ENCODE measurements at places on chromosomes 12 and 14.

DNA sequence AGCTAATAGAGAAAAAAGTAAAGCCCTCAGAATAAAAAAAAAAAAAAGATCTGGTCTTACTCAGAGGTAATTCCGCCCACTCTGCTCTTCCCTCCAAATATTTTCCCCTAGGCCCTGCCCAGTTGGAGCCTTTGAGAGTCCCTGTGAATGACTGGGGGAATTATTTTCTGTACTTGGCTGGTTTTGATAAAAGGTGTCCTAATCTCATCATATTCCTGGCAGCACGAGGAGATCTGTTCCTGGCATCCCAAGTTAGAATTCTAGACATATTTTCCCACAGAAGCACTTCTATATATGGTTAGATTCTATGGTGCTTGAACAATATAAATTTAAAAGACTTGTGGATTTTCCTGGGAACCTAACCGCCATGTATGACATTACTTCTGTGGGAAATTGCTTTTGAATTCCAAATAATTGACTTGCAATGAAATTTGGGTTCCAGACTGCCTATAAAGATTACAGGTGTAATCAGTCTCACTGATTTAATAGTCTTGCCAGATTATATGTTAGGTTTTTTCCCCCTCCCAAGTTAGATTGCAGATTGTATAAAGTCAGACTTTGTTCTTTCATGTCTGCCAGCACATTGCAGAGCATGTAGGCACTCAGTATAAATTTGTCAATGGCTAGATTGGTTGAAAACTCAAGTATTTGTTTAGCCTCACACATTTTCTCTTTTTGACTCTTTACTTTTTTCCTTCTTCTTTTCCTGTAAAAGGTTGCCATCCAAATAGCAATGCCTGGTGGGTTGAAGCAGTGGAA lies 12.3 kb downstream of the GPX2 start:
- DNase-seq, result no peak

- no peak for DNase-seq
These were observed 24.7 kb upstream of the MYBPC1 start for GRCh38 chr12:101570047-101570446.

DNA sequence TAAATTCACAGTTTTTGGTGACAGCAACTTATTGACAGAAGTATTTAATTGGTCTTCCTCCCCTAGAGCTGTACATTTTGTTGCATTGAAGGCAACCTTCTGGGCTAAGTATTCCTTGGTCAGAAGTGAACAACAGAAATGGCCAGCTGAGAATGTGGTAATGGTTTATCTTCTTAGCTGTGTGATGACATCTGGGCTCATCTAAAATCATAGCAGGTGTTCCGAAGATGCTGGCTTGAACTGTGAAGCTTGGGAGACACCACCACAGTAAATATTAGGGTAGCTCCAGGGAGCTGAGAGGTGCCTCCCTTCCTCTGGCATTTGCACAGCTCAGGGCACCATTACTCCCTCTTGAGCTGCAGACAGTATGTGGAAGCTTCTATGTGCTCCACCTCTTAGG lies 3.7 kb upstream of the PTPRB start:
- no peak for DNase-seq

- no peak for DNase-seq
These were observed 54.9 kb upstream of the USP15 start for GRCh38 chr12:62205346-62205745.

DNA sequence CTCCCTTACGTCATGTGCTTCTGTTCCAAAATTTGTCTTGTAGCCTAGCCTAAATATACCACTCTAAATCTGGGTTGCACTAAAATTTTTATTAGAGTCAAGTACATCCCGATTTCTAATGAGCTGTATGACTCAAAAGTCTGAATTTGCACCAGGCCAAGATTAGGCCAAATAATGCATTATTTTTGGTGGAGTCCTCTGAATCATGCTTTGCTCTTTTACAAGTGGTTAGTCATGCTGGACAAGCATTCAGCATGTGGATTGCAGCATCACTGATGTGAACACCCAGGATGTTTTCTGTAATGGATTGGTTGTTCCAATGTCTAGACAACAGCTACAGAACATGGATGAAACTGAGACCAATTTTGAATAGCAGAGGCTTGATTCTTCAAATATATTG lies 23.7 kb downstream of the HEBP1 start:
- no peak for DNase-seq

GRCh38 chr12:5102806-5103205 lies 59.1 kb downstream of the KCNA5 start:
- DNase-seq, result no peak

- no peak for DNase-seq
These were observed 7.0 kb upstream of the BDKRB1 start for GRCh38 chr14:96249029-96249428.

DNA sequence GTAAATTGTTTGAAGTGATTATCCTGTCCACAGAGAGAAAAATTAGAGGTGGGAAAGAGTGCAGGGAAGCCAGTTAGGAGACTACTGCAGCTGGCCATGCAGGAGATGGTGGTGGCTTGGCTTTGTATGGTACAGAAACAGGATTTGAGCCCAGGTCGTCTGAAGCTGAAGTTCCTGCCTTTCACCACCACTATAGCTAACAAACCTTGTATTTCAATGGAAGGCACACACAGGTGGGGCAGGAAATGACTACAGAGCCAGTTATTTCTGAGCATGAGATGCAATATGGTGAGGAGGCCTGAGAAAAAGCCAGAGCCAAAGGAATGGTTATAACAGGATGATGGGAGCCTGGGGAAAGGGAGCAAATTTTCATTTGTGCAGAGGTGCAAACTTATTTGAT lies 103.9 kb downstream of the BTG1 start:
- no peak for DNase-seq

GRCh38 chr12:64082116-64082515 lies 140.0 kb downstream of the KICS2 start:
- DNase-seq, result no peak

GRCh38 chr12:57280211-57281062 lies 29.4 kb upstream of the STAC3 start:
- DNase-seq, result no peak

GRCh38 chr14:86013641-86014040 lies 483.7 kb downstream of the FLRT2 start:
- DNase-seq, result no peak

DNA sequence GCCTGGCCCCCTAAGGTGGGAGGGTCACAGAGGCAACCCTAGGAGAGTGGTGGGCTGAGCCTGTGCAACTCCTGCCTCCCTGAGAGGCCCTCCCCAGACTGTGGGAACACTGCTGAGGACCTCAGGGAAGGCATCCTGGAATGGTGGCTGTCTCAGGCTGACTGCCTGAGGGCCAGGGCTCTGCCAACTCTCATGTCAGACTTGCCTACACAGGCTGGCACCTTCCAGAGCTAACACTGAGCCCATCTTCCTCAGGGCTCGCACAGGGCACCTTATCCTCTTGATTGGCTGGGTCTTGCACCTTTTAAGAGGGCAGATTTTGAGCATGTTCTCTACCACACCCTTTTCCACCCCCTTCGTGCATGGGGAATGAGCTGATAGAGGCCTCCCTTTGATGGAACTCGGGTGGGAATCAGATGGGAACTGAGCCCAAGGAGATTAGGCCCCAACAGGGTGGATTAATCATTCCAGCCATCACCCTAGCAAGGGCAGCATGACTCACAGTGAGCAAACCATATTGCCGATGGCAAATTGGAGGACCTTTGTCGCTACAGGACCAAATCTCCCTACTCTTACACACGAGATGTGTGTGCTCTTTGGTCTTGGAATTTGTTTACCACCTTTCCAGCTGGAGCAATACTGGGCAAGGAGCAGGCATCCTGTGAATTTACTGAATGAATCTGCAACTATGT lies 702.8 kb downstream of the VRK1 start:
- no peak for DNase-seq

GRCh38 chr14:82341261-82341810 lies 807.7 kb upstream of the SEL1L start:
- no peak for DNase-seq

DNA sequence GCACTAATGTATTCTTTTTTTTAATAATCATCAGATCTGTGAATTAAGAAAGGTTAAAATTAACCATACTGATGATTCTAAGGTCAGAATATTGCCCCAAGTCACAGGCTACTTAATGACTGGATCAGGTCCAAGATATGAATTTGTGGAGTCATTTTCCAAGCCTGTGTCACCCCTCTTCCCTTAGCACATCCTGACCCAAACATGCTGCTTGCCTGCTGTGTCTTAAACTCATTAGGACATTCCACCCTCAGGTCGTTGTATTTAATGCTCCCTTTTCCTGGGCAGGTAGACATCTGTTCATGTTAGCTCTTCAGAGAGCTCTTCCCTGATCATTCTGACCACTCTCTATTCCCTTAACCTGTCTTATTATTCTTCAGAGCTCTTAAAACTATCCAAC lies 463.5 kb upstream of the PDE3A start:
- no peak for DNase-seq

DNA sequence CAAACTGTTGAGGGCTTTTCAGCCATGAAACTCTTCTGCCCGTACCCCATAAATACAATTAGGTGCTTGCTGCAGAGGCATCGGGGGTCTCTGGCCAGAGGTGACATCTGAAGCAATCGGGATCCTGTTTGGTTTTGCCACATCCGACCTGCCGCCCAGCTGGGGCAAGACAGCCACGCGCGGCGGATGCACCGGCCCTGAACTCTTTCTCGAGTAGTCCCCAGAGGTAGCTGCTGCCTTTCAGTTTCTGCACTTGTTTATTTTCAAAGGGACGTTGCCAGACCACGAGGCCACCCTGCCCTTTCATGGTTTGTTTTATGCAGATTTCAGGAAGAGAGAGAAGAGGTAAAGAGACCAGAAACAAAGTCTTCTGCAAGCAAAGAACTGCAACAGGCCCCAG lies 10.6 kb upstream of the MLXIP start:
- no peak for DNase-seq

DNA sequence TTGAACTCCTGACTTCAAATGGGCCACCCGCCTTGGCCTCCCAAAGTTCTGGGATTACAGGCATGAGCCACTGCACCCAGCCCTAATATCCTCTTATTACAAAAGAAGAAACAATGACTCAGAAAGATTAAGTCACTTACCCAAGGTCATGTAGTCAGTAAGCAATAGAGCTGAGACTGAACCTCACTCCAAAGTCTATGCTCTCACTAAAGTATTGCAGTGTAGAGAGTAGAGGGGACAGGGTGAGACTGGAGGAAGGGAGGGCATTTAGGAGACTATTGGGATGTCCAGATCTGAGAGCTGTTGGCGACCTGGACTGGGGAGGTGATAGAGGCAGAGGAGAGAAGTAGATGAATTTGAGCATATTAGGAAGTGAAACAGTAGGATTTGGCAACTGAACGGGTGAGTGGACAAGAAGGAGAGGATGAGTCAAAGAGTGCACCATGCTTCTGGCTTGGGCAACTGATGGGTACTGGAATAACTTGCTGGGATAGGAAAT lies 11.8 kb downstream of the P2RX7 start:
- no peak for DNase-seq

DNA sequence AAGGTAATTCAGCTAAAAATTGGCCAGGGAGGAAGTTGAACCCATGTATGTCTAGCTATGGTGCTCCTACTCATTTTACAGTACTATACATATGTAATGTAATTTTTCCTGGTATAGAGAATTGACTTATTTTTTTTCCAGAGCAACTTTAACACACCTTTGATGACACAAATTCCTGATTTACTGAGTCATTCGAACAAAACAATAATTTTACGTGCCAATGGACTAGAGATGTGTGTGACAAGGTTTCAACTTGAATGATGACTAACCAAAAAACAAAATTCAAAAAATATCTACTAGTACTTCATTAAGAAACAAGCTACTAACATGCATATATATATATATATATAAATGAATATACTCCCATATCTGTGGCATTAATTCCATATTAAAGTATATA lies 180.5 kb downstream of the KITLG start:
- no peak for DNase-seq

GRCh38 chr14:67738740-67739504 lies 37.2 kb downstream of the RDH12 start:
- DNase-seq, result no peak

DNA sequence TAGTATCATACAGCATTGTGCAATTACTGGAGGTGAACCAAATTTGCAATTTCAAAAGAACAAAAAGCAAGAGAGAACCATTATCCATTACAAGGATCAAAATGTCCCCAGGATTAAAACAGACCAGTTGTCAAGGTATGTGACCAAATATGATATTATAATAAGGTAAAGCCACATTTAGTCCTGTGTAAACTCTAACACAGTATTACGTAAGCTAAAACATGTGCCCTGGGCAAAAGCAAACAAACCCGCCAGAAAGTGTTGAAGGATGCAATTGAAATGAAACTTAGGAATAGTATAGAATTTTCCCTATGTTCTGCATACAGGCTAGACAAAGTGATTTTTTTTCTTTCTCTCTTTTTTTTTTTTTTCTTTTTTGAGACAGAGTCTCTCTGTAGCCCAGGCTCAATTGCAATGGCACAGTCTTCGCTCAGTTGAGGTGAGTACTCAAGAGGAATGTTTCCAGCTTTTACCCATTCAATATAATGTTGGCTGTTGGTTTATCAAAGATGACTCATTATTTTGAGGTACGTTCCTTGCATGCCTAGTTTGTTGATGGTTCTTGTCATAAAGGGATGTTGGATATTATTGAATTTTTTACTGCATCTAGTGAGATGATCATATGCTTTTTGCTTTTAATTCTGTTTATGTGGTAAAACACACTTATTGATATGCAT lies 137.1 kb upstream of the FOXG1 start:
- DNase-seq, result no peak

- no peak for DNase-seq
These were observed 22.9 kb upstream of the LTBP2 start for GRCh38 chr14:74634964-74635363.

GRCh38 chr12:39431797-39432196 lies 11.1 kb downstream of the KIF21A start:
- DNase-seq, result no peak

DNA sequence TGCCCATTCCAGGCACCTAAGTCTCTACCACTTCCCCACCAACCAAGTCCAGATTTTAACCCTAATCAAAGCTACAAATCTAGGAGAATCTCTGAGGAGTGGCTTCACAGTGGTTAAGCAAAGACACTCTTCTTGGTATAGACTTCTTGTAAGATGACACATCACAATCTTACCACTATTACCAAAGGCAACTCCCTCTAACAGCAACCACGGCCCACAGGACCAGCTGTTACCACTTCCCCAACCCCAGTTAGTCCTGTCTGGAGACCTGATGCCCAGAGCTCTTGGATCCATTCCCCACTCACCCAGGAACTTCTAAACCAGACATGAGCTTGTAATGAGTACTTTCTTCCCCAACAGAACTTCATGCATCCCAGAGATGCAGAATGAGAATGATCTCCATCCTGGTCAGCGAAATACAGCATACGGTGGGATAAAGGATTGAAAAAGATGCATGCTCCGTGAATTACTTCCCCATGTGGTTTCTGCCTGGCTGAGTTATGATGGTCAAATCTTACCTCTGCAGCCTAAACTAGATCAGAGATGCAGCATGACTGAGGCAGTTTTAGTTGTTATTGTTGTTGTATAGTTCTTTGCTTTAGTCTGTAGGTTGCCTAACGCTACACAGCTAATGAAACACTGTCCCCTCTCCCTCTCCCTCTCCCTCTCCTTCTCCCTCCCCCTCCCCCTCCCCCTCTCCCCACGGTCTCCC lies 87.7 kb upstream of the FOXN3 start:
- no peak for DNase-seq
